ENCODE measurements at places on chromosomes 3 and 15.

DNA sequence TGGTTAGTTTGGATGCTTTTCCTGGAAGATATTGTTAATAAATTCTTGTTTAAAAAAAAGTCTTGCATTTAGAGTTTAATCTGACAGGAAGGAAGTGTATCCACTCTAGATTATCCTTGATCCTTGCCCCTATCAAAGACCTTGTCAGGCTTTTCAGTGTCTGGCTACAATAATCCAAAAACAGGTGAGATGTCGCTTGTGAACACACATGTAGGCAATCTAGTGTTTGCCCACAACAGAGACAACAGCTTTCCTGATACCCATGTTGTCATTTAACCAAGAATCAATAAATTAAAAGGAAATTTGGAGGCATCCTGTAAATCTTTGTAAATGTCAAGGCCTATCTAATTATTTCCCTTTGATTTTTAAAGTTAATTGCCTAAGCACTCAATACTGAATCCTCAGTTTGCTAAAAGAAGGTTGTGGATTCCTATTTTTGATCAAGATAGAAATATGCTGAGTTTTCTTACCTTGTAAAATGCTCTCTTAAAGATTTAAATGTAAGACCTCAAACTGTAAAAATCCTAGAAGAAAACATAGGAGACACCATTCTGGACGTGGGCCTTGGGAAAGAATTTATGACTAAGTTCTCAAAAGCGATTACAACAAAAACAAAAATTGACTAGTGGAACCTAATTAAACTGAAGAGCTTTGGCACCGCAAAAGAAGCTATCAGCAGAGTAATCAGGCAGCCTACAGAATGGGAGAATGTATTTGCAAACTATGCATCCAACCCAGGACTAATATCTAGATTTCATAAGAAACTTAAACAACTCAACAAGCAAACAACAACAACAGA is 207.7 kb downstream of the NAALADL2 start:
- DNase-seq: no peak

DNA sequence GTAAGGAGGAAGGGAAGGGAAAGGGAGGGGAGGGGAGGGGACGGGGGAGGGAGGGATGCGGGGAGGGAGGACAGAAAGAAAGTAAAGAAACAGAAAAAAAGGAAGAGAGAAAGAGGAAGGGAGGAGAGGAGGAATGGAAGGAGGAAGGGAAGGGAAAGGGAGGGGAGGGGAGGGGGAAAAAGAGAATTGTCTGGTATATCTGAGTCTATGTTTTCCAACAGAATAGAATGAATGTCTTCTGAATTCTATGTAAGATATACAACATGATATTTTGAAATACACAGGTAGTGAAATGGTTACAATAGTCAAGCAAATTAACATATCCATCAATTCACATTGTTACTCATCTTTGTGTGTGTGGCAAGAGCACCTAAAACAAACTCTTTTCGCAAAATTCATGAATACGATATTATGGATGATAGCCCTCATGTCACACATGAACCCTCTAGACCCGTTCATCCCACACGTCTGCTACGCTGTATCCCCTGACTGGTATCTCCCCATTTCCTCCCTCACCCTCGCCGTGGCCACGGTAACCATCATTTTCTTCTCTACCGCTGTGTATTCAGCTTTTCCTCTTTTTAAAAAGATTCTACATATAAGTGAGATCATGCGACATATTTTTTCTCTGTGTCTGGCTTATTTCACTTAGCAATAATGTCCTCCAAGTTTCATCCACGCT is 168.9 kb downstream of the XXYLT1 start:
- DNase-seq: no peak

GRCh38 chr3:145197051-145197820 is 963.7 kb downstream of the PLOD2 start:
- no peak for DNase-seq

GRCh38 chr15:74417225-74417624 is 16.5 kb downstream of the SEMA7A start:
- no peak for DNase-seq

DNA sequence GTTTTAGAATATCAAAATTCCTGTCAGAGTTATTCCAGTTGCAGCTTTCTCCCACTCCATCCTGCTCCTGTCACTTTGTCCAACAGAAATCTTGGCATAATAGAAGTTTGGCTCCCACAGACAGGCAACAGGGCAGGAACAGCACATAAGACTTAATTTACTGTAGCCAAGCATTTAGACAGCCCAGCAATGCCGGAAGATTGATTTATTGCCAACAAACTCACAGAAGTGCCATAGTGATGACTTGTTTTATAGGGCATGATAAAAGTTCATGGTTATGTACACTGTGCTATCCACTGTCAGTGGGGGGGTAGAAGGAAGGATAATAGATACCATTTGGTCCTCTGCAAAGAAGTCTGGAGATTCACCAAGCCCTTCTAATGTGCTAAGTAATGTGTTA is 98.3 kb upstream of the CBLB start:
- no peak for DNase-seq

DNA sequence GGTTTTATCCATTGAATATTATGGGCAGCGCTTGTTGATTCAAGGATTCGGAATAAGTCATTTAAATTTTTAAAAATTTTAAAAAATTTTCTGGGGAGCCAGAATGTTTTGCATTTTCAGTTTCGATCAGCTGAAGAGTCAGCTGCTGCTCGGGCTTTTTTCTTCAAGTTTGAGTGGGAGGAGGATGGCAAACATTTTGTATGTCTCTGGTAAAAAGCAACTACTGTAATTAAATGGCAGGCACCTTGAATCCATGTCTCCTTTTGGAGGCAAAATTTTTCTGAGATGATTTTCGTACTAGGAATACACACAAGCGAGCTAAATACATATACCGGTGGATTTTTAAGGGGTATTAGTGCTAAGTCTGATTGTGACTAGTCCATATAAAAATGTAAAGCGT is 612 bp downstream of the C3orf38 start:
- no peak for DNase-seq

Data from kidney epithelial cell (primary cell).